Activated naive CD4-positive, alpha-beta T cell treated with anti-CD3 and anti-CD28 coated beads, Interleukin-2, amount 10 ng/mL, durations not matched to agents 5 hours and 36 hours (primary cell): ENCODE measurements at places on chromosomes 7 and 10. TPM values are rescaled to one million over a fixed set of nuclear protein-coding genes. Genes with fewer than 3 reads are reported as not detected.

Gene IFIT1B
- total RNA-seq: not detected

Gene GRM3
- not detected for total RNA-seq

Gene PTPRE
- 30.4 TPM for total RNA-seq

Gene TAC1
- total RNA-seq: not detected

Gene FAM25G
- total RNA-seq: not detected

Gene SLC16A12
- total RNA-seq: not detected

Gene MRC1
- total RNA-seq: not detected

Gene PARD3
- total RNA-seq: 1.7 TPM

Gene VSTM2A
- total RNA-seq: not detected

Gene PGAM1
- 312 TPM for total RNA-seq

Gene BICC1
- total RNA-seq: not detected

Gene SHTN1
- total RNA-seq: 0.08 TPM

Gene TEX47
- not detected for total RNA-seq

Gene ZNF853
- total RNA-seq: 0.60 TPM

Gene FGL2
- total RNA-seq: 0.86 TPM

Gene TMEM139
- total RNA-seq: 0.71 TPM

Gene UTF1
- not detected for total RNA-seq

Gene SBDS
- 36.4 TPM for total RNA-seq

Gene MYO1G
- total RNA-seq: 382 TPM

Gene DPYSL4
- total RNA-seq: 6.8 TPM

Gene OPN1SW
- total RNA-seq: not detected

Gene SEC23IP
- total RNA-seq: 51.9 TPM

Gene TMEM254
- total RNA-seq: 16.2 TPM

Gene COX19
- total RNA-seq: 18.6 TPM

Gene PRDX3
- 89.7 TPM for total RNA-seq

Gene CDC14C
- not detected for total RNA-seq

Gene SLIT1
- 0.25 TPM for total RNA-seq

Gene SPDYE8
- total RNA-seq: not detected

Gene ZNF117
- 5.3 TPM for total RNA-seq

Gene NME8
- not detected for total RNA-seq

Gene ADAM12
- total RNA-seq: 0.07 TPM

Gene MMD2
- not detected for total RNA-seq

Gene ITGA8
- not detected for total RNA-seq

Gene EPHB6
- 24.2 TPM for total RNA-seq

Gene LRRD1
- total RNA-seq: not detected
